Thymus (tissue), 14 donors: ENCODE measurements at places on chromosomes 2 and 18.

- peaks cover 5% of the 10 kb centered on the region for H3K4me1 ChIP-seq
- no peak for DNase-seq
- no peaks in the 10 kb centered on the region for H3K27me3 ChIP-seq
These were observed 21.9 kb downstream of the APCDD1 start for GRCh38 chr18:10476338-10476791.

GRCh38 chr2:80303006-80303908 lies 1.3 kb downstream of the LRRTM1 start:
- peaks cover 55% of the 10 kb centered on the region for H3K27me3 ChIP-seq
- no peaks in the 10 kb centered on the region for H3K4me1 ChIP-seq
- no peak overlapping the region for H3K27ac ChIP-seq

GRCh38 chr2:175478096-175478768 lies 296.7 kb upstream of the ATP5MC3 start:
- H3K27ac ChIP-seq, result no peak overlapping the region
- H3K27me3 ChIP-seq, result no peaks in the 10 kb centered on the region
- no peaks in the 10 kb centered on the region for H3K4me1 ChIP-seq
- no peaks in the 10 kb centered on the region for H3K36me3 ChIP-seq
- H3K4me3 ChIP-seq, result no peak overlapping the region
- no peak for DNase-seq

DNA sequence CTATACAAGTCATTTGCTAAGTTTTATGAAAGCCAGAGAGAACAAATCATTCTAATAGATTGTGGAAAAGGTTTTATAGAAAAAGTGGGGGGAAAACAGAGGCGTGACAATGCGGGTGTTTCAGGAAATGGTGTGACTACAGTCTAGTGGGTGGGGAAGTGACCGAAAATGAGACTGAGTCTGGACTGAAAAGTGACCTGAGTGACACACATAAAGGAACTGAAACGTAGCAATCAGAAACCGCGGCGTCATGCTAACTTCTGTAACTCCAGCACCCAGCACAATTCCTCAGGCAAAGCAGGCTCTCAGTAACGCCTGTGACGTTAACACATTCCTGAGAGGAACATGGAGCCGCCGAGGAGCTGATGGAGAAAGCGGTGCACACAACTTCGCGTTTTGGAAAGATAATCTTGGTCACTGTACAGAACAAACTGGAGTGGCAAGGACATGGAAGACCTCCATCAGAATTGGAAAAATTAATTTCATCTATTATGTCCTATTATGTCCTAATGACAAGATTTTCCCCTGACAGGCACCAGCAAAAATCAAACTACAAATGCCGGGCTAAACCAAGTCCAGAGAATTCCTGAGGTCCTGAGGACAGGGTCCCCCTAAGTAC lies 1.4 kb upstream of the CD226 start:
- no peaks in the 10 kb centered on the region for H3K27me3 ChIP-seq
- no peaks in the 10 kb centered on the region for H3K36me3 ChIP-seq
- H3K4me1 ChIP-seq, result peaks cover 38% of the 10 kb centered on the region
- H3K27ac ChIP-seq, result no peak overlapping the region
- DNase-seq, result no peak
